ENCODE measurements at places on chromosomes 5 and 9.

DNA sequence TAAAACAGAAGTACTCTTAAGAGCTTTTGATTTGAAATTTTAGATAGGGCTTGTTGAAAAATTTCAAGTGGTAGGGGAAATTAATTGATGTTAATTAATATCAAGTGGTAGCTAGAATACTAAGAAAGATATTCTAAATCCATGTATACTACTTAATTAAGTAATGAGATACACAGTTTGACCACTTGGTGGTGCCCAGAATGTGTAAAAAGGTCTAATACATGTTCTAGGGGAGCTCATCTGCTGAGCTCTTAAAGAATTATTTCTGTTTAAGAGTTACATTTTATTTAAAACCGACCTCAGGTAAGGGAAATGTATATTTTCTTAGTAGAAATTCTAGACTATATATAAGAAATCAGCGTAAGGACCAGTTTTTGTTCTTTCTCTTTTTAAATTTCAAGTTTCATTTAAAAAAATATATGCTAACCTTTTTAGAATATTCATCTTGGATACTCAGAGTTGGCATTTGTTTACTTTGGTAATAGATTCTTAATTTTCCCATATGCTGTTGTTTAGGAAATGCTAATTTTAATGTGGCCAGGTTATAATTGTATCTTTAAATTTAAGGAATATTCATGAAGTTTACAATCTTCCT, 61.5 kb downstream of the LNPEP start:
- DNase-seq: no peak

DNA sequence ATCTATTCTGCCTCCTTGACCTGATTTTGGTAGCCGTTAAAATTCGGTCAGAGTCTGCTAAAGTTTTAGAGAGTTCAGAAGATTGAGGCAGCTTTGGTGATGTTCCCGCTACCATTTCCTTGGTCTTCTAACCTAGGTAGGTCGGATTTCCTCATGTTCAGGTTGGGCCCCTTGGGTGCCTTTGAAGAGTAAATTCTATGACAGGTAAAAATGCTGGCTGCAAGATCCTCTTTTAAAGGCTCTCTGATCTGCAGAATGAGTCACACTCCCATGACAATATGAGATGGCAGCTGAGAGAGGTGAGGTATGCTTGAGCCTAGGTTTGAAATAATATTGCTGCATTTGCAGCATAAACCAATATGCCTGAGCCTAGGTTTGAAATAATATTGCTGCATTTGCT, 198.9 kb downstream of the TSSK1B start:
- DNase-seq: no peak

DNA sequence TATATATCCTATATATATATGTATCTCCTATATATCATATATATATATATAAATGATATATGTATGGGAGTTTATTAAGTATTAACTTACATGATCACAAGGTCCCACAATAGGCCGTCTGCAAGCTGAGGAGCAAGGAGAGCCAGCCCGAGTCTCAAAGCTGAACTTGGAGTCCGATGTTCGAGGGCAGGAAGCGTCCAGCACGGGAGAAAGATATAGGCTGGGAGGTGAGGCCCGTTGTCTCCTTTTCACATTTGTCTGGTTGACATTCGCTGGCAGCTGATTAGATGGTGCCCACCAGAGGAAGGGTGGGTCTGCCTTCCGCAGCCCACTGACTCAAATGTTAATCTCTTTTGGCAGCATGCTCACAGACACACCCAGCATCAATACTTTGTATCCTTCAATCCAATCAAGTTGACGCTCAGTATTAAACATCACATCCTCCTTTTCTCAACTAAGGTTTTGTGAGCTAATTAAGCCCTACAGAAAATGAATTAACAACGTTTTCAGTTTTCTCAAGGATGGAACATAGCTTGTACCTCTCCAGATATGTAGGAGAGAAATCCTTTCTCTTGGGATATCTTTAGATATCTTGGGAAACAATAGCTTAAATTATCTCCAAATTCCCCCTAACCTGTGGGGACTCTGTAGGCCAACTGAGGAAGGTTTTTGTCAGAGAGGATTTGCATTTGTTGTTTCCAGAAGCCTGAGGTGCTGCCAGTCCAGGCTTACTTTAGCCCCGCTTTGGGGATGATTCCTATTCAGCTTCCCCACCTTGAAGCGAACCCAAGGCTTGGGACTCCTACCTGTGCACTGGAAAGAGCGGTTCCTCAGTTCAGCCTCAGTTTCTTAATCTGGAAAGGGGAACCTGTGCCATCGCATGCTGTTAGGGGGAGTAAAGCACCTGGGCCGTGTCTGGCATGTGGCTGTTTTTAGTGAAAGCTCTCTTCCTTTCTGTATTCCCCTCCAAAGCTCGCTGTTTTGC, 163.2 kb downstream of the CACNA1B start:
- no peak for DNase-seq

DNA sequence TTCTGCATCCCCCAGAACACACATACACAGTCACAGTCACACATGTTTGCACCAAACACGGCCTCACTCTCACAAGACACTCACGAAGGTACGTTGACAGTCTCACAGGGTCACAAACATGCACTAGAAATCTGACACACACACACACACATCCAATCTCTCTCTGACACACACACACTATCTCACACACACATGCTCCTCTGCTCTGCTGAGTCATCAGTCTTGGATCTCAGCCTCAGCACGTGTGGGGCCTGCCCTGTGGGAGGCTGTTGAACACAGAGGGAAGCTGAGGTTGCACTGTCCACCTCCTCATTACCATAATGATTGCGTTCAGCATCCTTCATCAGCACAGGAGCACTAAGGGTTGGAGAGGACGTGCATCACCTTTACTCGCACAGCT, 188.8 kb downstream of the MTRR start:
- no peak for DNase-seq

- DNase-seq: no peak
These were observed 126.1 kb upstream of the TBC1D2 start for GRCh38 chr9:98381311-98382103.

DNA sequence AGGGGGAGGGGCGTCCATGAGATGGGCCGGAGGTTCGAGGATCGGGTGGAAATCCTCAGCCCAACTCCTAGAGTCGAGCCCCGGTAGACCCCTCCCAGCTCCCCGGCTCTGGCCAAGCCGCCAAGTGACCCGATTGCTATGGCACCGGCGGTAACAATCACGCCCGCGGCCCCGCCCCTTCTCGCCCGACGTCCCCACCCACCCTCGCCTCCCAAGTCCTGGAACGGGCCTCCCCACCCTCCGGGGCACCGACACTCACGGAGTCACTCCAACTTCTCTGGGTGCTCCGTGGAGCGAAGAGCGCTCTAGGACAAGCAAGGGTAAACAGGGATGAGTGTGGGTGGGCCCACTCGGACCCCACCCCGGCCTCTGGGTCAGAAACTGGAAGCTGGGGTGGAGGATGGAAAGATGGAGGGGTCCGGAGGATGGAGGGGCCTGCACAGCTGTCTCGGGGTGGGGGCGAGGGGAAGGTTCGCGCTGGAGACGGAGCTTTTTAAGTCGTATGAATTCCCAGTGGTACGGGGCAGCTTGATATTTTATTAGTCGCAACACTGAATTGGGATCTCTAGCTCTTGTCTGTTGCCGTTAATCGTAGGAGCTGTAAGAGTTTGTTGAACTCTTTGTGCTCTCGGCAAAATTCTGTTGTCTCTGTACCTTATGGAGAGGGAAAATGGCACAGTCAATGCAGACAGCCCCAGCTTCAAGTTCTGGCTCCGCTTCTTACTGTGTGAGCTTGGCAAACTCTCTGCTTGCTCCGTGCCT, at the start of gene SPACA9:
SPACA9 (plus strand) TSS at position 204 of the 762 bp plus-strand sequence. CDS start 5,050 bp downstream, outside the sequence.
- no peak for DNase-seq

DNA sequence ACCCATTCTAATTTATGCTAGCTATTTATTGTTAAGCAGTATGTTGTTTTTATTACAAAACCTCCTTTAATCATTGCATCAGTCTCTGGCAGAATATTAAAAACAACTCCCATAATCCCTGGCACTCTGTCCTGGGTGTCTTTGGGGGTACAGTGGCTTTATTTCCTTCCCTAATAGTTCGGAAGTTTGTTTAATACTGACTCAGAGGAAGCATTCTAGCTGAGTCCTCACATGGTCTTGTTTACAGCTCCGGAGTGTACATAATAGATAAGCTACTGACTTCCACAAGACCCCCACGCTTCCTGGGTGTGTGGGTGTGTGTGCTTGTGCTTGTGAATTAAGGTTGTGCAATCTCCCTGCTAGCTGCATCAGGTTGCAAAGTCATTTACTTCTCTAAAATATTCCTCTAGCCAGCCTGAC, 149.8 kb upstream of the CDKN2B start:
- DNase-seq: no peak

DNA sequence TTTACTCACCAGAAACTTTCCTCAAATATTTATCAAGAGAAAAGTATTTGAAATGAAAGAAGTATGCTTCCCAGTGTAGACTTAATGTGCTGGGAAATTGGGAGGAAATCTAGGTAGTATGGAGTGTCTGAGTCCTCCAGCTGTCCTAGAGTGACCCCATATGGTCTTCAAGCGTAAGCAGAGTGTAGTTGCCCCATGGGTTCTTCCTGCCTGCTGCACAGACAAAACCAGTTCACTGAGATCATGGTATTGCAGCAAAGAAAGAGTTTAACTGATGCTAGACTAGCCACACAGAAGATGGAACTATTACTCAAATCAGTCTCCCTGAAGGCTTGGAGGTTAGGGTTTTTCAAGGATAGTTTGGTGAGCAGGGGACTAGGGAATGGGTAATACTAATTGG, 114.9 kb upstream of the PRLR start:
- DNase-seq: no peak

DNA sequence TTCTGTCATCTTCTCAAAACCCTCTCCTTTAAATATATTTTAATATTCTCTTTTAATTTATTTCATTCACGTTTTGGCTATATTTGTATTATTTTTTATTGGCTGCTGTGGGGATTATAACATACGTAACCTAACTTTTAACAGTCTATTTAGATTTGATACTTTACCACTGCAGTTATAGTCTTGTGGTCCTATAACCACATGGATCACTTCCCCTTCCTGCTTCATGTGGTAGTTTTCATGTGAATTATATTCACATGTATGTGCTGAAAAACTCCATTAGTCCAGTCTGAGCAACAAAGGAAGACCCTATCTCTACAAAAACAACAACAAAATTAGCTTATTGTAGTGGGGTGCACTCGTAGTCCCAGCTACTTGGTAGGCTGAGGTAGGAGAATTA, 34.3 kb downstream of the CENPP start:
- DNase-seq: no peak

- no peak for DNase-seq
These were observed 275.3 kb upstream of the IL12B start for GRCh38 chr5:159605585-159605984.

- no peak for DNase-seq
These were observed 185.1 kb downstream of the FSTL4 start for GRCh38 chr5:133427121-133427777.

- no peak for DNase-seq
These were observed 31.6 kb upstream of the ACOT12 start for GRCh38 chr5:81425569-81425968.

DNA sequence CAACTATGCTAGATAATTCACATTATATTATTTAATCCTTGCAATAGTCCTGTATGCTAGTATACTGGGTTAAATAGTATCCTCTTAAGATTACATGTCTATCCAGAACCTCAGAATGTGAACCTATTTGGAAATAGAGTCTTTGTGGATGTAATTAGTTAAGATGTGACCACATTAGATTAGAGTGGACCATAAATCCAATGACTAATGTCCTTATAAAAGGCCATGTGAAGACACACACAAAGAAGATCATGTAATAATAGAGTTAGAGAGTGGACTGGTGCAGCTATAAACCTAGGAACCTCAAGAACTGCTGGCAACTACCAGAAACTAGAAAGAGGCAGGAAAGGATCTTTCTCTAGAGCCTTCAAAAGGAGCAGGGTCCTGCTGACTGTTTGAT, 263.6 kb upstream of the PTGER4 start:
- DNase-seq: no peak

DNA sequence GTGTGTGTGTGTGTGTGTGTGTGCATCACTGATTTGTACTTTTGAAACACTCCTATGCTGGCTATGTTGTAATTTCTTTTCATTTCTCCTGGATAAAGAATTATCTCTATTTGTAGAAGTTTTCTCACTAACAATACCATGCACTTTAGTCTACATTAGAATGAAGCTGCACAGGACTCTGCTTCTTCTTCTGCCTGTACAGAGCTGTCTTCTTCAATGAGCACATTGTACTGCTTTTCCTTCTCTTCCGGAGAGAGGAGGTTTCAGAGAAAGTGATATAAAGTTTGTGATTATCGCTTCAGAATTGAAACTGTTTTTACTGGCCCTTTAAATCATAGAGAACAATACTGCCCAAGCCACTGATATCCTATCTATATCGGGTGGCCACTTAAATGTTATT, 677.0 kb downstream of the NR2F1-AS1 start:
- DNase-seq: no peak

DNA sequence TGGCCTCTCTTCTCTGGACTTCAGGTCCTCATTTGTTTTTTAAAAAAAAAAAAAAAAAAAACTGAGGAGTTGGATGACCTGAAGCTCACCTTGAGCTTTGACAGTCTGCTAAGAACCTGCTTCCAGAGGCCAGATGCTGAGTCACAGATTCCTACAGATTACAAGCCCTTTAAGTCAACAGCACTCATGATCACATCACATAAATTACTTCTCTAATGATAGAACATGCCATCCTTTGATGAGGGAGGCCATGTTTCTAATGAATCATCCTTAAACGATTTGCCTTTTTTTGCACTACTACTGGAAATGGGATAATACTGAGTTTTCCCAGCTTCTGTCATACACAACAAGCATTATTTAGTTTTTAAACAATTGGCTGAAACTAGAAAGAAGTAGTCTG, 34.2 kb upstream of the MYOT start:
- DNase-seq: no peak

- DNase-seq: no peak
These were observed 99.4 kb downstream of the RMI1 start for GRCh38 chr9:84079994-84080393.

GRCh38 chr5:63962279-63962678, at the start of gene HTR1A:
HTR1A (minus strand) TSS chr5:63962445; CDS start chr5:63961719, 726 bp downstream.
- DNase-seq: no peak

DNA sequence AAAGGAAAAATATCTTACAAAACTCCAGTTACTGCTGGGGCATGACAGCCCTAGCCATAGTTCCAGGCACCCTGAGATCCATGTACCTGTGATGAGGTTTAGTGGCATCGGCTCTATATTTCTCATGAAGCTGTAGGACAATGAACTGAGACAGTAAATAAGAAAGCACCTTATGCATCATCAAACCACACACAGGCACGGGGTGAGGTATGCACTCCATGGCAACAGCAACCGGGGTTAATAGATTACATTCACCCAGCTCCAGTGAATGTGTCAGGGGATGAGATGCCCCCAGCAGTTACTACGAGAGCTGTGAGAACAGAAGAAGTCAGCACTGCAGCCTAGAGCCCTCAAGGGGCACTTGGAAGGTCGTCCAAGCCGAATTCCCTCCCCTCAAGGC, 162.0 kb upstream of the S1PR3 start:
- DNase-seq: peak; percentile 34

DNA sequence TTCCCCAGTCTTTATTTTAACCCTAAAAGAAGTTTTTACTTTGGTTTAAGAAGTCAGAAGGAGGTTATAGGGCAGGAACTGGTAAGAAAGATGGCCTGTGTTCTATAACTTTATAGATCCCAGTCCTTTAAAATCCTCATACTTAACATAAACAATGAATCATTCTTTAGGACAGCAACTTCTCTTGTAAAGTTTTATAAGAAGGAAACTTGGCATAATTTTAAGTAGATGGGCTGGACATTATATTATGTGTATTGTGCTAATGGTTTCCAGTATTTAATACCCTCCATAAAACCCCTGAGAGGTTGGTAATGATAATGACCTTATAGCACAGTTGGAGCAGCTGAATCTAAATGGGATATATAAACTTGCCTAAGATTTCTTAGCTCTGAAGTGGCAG, 247.2 kb downstream of the FAM170A start:
- DNase-seq: no peak

GRCh38 chr5:176501333-176501732, 35.9 kb downstream of the RNF44 start:
- DNase-seq: no peak
